ENCODE measurements at places on chromosomes 3 and 15.

- DNase-seq = no peak
Measured at GRCh38 chr15:37361621-37362020, 261.3 kb upstream of the MEIS2 start.

DNA sequence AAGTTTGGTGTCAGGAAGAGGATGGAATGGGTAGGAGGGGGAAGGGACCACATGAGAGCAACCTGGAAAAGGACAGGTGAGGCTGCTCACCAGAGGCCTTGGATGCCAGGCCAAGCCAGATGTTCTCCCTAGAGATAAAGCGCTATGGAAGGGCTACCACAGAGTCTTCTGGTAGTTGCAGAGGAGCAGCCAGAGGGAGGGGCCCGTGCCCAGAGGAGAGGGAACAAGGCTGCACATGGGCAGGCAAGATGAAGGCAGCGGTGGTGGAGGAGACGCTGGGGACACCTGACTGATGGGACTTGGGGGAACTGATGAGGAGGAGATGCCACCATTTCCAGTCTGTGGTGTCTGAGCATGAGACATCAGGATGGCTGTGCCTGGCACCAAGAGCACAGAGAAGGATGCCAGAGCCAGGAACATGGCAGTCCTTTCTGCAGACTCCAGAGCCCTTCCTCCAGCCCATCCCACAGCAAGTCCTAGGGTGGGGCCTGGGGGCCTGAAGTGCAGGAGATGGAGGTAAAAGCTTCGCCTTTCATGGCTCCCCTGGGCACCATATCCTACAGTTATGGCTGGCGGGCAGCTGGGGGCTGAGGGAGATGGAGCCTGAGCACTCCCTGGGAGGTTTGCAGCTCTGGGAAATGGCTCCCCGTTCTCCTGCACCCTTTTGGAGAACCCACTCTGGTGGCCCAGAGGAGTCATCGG is 103.0 kb downstream of the ETFA start:
- DNase-seq = no peak

- DNase-seq = no peak
Measured at GRCh38 chr3:63192248-63192647, 85.9 kb upstream of the SYNPR start.

DNA sequence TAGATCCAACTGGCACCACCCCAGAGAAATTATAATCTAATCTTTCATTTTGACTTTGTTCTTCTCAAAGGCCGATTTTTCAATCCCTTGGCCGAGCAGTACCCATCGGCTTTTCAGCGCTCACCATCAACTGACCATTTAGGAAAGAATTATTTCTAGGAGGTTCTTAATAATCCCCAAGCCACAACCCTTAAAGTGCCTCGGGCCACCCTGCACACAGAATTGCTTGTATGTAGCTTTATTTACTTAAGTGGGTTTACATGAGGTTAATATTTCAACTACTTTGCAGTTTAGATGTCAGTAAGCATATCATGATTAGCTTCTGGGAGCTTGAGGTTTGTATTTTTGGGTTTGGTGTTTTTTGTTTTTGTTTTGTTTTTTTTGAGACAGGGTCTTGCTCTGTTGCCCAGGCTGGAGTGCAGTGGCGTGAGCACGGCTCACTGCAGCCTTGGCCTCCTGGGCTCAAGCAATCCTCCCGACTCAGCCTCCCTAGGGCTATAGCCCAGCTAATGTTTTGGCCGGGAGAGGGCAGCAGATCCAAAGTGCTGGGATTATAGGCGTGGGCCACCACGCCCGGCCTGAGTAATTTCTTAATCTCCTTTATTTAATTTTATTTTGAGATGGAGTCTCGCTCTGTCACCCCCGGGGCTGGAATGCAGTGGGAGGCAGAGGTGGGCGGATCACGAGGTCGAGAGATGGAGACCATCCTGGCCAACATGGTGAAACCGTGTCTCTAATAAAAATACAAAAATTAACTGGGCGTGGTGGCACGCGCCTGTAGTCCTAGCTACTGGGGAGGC is 801 bp upstream of the CDAN1 start:
- no peak for DNase-seq

- DNase-seq = no peak
Measured at GRCh38 chr3:106957029-106957428, 420.2 kb upstream of the CCDC54 start.

Data from NT2/D1 (cell line).